Natural killer cell (primary cell): ENCODE measurements at places on chromosomes 6 and 20.

GRCh38 chr6:135439549-135439948, 58.0 kb downstream of the AHI1 start:
- DNase-seq, result peak; percentile 3

- DNase-seq, result no peak
These were observed 58.7 kb downstream of the EDN1 start for GRCh38 chr6:12348530-12349511.

GRCh38 chr6:37696841-37697662, 631 bp downstream of the MDGA1 start:
- DNase-seq, result peak; percentile 70

DNA sequence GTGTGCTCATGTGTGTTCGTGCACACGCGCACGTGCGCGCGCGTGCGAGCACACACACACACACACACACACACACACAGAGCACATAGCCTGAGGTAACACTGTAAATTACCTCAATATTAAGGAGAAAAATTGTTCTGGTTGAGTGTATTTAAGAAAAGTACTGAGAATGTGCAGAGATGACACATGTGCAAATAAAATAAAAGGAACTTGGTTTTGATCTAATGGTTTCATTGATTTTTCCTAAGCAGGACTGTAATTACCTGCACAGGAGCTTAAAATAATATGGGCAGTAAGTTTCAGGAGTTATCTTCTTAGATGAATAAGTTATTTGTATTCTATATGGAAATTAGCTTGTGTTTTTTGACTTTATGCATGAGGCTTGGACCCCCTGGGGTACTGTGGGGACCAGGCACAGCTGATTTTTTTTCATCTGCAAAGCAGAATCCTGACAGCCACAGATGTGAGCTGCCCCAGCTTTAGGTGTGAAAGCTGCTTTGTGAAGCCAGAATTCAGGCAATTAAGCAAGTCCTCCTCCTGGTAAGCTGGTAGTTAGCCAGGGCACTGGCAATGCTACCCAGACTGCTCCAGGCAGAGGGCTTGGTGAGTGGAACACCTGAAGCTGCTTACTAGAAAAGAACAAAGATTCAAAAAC, 1040.6 kb upstream of the CITED2 start:
- DNase-seq, result no peak

- no peak for DNase-seq
These were observed 317.5 kb upstream of the MOCS1 start for GRCh38 chr6:40251637-40252300.

DNA sequence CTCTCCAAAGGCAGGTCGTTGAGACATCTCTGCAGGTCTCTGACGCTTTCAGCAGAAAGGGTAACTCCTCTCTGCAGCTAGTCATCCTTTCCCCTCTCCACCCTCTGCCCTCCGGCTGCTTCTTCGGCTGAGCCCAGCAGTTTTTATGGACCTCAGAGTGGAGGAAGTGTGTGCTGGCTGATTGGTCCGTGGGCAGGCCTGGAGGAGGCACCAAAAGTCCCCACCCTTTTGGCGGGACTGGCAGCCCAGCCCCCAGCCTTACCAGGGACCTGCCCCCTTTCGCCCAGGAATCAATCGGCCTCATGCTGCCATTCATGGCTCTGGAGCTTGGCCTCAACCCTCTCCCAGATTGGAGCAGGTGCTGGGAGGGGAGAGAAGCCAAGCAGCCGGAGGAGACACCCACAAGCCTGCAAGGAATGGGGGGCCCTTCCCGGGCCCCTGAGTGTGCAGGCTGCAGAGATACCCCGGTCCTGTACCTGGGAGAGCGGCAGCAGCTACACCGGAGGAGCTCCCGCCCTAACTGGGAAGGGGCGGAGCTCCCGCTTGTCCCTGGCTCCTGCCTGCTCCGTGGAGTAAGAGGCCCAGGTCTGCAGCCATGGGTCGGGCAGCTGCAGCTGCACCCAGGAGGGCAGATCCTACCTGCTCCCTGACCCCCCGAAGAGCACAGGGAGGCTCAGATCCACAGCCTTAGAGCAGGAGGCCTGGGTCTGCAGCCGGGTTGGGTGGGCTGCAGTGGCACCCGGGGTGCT, 170.3 kb upstream of the SOX4 start:
- no peak for DNase-seq

DNA sequence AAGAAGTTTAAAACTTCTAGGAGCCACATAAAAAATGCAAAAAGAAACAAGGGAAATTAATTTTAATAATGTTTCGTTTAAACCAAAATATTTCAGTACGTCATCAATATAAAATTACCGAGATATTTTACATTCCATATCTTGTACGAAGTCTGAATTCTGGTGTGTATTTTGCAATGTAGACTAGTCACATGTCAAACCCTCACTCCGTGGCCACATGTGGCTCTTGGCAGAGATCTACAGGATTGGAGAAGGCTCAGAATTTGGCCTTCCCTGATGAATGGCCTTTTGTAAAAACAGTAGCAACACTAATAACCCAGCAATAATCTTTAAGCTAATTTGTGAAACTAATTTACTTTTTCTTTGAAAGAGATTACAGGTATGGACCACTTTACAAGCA, 217.1 kb downstream of the PRL start:
- no peak for DNase-seq

- DNase-seq, result no peak
These were observed 109.9 kb downstream of the CD2AP start for GRCh38 chr6:47587493-47587892.

DNA sequence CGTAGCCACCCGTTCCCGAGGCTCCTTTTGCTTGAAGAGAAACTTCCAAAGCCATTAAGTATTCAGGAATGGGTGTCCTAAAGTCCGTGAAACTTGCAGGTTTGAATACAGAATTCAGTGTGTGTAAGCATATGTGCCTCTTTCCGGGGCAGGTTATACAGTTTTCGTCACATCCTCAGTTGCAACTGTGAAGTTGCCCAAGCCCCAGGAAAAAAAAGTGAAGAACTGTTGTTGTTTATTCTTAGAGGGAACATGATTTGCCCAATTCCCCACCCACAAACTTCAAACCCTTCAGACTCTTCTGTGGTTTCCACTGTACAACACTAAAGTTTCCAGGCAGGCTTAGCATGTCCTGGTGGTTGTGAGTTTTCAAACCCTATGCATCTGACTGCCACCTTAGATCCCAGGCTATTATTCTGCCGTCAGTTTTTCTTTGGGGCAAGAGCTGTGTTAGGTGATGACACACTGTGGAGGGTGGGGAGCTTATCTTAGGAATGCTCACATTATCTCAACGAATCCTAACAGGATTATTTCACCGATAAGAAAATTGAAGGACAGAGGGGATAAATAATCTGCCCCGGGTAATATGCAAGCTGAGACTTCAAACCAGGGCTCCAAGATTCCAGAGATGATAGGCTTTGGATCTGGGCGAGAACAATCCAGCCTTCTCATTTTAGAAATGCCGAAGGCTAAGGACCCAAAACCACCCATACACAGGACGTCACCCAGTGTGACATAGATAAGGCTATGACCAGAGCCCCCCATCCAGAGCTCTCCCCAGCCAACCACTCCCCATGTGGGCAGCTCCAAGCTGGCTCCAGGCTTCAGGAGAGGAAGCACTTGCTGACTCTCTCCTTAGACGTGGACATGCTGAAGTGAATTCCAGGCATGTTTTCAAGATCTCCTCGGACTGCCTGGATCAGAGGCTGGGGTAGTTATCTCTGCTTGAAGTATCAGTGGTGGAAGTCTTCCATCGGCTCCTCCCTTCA, 81.7 kb upstream of the AFDN start:
- DNase-seq, result no peak

DNA sequence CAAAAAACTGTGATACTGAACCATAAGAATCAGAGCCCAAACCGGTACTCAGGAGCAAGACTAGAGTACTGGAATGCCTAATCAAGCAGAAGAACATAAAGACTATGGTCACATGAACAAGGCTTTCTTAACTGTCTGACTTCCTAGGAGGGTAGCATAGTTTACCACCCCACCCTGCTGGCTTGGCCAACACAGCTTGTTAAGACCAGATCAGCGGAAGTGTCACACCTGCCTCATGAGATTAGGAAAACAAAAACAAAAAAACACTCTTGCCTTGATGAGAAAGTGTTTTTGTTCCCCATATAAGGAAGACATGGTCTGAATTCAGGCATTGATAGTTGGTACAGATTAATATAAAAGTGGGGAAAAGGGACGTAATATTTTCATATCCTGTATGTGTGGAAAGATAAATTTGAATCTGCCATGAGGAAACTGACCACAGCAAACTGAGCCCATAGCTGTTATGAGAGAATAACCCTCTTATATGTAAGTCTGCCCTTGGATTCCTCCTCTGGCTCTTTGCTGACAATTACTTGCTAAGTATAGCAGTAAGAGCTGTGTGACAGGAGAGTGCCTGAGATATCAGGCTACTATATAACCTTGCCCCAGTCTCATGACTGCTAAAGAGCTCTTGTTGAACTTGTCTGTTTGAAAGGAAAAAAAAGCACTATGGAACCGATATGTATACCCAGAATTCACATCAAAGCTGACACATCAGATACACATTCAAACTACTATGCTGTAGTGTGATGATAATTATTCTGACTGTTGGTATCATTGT, 197.1 kb downstream of the EPHA7 start:
- no peak for DNase-seq

DNA sequence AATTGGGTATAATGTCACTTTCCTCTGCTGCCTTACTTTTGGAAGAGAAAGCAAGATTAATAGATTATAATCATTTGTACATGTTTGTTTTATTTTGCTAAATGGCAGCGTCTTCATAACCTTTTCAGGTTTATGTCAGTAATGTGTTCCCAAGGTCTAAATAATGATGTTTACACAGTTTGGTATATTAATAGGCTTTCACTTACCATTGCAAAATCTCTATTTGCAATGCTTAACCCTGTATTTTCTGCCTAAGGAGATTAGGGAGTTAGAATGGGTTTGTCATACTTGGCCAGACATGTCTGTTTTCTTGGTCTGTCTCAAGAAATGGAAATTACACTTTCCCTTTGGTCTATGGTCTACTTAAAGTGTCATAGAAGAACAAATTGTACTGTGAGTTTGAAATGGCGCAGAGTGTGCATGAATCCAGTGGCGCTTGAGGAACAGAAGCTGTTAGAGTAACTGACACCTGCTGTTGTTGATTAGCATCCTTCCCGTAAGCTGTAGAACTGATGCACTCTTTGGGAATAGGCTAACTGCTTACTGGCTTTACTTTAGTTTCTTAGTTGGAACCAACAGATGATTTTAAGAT, 261.1 kb downstream of the SAMD5 start:
- DNase-seq, result no peak

DNA sequence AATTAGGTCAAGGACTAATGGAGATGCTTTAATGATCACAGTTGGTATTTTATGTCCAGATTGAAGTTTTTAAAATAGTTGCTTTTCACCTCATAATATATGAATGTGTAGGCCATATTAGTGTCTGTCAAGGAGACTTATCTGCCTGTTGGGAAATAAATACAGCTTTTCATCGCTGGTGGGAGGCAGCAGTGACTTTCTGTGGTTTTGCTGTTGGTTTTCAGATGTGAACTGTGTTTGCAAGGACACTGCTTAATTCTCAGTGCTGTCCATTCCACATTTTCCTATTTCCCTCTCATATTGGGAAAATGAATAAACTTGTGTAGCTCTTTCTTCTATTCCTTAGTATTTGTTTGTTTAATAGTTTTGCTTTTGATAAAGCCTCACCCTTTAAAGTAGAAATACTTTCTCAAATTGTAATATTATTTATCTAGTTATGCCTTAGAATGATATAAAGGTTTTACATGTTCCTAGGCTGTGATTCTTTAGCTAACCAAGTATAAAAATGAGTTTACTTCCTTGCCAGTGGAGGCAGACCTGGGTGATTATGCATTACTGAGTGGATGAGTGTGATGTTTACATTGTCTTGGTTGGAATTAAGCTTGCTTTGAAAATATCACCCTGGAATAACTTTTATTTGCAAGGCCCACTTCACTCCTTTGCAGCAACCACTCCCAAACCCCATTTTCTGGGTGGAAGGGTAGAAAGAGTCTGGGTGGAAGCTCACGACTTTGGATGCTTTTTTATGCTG, 3.3 kb downstream of the PLCB4 start:
- no peak for DNase-seq

DNA sequence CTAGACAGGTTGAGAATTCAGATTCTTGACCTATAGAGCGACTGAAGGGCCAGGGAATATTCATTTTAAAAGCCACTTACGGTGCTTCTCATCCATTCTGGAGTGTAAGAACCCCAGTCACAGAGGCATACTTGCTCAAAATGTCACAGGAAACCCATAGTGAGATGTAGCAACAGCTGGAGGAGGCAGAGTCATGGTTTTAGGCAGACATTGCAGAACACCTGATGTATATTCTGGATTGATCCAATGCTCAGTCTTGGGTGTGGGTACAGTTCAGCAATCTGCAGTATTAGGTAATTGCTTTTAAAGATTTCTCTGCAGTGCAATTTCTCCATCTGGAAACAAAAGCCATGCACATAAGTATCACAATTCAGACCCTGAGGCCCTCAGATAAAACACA, 137.4 kb upstream of the SLC22A23 start:
- no peak for DNase-seq

GRCh38 chr6:1285556-1285955, 26.3 kb upstream of the FOXQ1 start:
- no peak for DNase-seq

GRCh38 chr20:15857173-15857784, 716.0 kb downstream of the KIF16B start:
- no peak for DNase-seq

DNA sequence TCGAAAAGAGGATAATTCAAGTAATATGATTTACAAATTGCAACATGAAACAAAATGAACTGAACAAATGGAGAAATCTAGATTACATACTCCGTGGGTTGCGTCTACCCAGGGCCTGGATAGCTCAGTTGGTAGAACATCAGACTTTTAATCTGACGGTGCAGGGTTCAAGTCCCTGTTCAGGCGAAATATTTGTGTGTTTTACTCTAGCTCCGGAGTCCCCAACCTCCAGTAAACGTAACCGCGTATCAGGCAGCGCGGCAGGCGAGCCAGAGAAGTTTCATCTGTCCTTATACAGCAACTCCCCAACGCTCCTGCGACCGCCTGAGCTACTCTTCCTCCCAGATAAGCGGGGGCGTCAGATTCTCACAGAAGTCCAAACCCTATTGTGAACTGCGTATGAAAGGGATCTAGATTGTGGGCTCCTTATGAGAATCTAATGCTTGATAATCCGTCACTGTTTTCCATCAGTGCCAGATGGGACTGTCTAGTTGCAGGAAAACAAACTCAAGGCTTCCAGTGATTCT, 176.1 kb downstream of the TRIM27 start:
- no peak for DNase-seq

DNA sequence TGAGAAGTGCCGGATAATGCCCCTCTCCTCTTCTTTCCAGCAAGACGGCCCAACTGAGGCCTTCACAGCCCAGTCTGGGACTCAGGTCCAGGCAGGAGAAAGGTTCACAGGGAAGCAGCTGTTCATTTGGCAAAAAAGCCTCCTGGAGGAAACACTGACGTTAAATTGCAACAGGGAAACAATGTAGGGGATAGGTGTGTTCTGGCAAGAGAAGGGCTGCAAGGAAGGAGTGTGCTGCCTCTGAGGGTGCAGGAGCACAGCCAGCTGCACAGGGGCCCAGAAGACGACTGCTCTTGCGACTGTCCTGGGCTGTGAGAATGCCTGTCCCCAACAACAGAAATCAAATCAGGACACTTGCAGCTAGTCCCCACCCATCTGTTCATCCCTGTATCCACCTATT, 70.6 kb upstream of the PMEPA1 start:
- DNase-seq, result no peak

GRCh38 chr6:45724027-45724426, 291.6 kb downstream of the CLIC5 start:
- no peak for DNase-seq

GRCh38 chr6:87074101-87074621, 20.7 kb downstream of the CGA start:
- no peak for DNase-seq
